ENCODE measurements at places on chromosomes 16 and 17.

DNA sequence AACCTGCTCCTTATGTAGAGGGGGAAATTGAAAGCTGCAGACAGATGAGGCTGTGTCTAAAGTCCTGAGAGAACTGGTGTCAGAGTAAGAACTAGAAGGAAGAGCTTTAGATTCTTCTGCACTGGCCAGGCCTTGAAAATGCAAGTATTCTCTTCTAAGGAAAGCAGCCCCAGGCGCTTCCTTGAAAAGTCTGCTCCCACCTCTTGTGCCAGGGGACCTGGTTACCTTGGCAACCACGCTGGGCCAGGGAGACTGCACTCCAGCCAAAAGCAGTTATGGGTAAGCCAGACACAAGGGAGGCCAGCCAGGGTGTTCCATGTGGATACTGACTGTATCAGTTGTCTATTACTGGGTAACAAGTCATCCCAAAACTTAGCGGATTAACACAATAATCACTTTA is 228.6 kb upstream of the SDK2 start:
- no peak for DNase-seq

DNA sequence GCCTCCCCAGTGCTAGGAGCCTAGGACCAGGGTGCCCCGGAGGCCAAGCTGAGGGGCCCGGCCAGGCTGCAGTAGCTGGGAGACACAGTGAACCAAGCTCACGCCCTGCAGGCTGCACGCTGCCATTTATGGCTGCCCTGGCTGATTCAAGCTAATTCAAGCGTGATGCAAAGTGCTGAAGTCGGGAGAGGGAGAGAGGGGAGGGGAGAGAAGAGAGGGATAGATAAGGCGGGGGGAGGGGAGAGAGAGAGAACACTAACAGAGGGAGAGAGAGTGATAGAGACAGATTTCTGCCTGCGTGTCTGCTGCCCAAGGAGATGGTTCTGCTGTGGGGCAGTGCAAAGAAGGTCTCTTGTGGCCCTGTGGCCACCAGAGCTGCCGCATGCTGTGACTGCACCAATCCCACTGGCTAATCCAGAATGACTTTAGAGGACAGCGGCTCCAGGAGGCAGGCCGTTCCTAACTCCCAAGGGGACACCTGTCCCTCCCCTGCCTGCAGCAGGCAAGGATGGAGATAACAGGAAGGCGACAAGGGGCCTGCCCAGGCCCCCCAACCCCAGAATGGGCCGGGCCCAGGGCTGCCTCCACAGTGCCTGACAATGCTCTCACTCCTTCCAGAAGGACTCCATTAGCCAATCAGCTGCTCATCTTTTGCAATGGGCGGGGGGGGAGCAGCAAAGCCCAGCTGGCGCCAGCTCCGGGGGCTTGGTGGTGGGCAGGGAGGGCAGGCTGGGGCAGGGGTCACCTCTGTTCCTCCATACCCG is 12.9 kb downstream of the MXRA7 start:
- no peak for DNase-seq

- DNase-seq, result no peak
These were observed 182.7 kb downstream of the TMEM132E start for GRCh38 chr17:34762078-34762477.

DNA sequence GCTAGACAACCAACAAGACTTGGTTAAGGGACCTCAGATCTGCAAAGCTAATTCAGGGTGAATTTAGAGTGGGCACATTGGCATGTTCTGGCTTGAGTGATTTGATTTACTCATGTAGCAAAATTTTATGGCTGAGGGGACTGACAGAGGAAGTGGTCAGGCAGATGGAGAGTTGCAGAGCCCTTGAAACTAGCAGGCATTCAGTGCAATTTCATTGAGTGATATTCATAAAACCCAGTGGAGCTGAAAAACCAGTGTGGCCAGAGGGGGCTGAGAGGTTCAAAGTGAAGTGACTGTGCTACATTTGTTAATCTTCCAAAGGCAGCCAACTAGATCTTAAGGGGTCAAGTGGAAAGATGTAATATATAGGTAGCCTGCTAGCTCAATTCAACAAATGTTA is 2.2 kb upstream of the TMEM94 start:
- no peak for DNase-seq

- no peak for DNase-seq
These were observed 25.8 kb downstream of the POLR2A start for GRCh38 chr17:7509937-7510336.

- DNase-seq, result no peak
These were observed 7.7 kb upstream of the KRTAP17-1 start for GRCh38 chr17:41322903-41323895.

GRCh38 chr17:34024806-34025551 is 230.1 kb upstream of the CCL2 start:
- no peak for DNase-seq

GRCh38 chr17:43994272-43995149 is 9.9 kb upstream of the NAGS start:
- DNase-seq, result peak; percentile 37

- DNase-seq, result no peak
These were observed 214.0 kb downstream of the CPPED1 start for GRCh38 chr16:12589676-12590075.

DNA sequence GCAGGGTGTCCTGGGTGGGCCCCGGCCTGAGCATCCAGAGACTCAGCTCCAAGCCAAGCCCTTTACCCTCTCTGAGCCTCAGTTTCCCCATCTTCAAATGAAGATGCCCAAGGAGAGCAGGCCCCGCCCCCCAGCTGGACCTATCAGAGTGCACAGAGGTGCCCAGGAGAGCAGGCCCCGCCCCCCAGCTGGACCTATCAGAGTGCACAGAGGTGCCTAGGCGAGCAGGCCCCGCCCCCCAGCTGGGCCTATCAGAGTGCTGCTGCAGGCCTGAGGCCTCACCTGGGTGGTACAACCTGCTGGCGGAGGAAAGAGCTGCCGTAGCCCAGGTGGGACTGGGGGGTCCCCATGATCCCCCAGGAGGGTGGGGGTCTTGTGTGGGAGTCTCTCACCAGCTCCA is 3.4 kb upstream of the SSTR5 start:
- DNase-seq, result no peak

DNA sequence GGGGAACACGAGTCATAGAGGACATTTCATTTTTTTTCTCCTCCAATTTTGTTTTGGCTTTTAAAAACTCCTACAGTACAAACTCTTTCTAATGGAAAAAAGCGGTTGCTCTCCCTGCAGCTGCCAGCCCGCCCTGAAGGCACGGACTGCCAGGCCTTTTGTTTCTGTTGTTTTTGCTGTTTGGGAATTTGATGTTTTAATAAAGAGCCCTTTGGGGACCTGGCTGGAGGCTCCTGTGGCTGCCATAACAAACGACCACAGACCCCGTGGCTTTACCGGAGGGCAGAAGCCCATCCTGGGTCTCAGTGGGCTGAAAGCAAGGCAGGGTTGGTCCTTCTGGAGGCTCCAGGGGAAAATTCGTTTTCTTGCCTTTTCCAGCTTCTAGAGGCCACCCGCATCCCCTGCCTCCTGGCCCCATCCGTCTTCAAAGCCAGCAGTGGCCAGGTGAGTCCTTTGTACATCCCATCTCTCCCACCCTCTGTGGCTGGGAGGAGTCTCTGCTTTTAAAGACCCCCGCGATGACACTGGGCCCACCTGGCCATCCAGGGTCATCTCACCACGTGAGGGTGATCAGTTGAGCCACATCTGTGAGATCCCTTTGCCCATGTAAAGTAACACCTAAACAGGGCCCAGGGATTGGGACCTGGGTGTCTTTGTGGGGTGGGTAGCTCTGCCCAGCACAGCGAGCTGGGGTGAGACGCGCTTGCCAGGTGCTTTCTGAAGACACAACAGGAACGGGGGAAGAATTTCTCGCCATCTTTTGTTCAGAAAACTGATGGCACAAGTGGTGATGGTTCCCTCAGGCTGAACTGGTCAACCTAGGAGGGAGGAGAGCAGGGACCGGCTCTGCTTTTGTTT is 113.9 kb downstream of the BANP start:
- no peak for DNase-seq

DNA sequence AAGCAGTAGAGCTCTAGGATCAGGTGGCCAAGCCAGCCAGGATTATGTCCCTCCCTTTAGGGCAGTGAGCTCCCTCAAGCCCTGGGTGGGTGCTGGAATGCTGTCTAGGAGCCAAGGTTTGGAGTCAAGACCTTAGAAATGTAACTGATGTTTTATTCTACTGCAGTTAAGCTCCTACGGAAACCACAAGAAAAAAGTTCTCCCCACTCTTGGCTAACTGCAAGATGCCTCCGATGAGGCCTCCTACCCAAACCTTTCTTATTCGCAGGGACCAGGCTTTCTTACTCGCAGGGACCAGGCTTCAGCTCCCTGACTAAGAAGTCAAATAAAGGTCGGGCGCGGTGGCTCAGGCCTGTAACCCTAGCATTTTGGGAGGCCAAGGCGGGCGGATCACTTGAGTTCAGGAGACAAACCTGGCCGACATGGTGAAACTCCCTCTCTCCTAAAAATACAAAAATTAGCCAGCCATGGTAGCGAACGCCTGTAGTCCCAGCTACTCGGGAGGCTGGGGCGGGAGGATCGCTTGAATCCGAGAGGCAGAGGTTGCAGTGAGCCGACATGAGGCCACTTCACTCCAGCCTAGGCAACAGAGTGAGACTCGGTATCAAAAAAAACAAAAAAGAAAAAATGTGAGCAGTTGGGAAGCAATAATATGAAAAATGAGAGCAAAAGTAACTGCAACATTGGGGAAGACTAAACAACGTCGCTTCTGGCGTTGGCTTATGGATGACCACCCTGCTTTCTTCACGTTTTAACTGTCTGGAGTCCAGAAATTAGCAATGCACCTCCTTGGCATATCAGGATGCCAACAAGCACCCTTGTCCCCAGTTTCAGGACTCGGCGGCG is 31.7 kb upstream of the ARL4D start:
- DNase-seq, result no peak

DNA sequence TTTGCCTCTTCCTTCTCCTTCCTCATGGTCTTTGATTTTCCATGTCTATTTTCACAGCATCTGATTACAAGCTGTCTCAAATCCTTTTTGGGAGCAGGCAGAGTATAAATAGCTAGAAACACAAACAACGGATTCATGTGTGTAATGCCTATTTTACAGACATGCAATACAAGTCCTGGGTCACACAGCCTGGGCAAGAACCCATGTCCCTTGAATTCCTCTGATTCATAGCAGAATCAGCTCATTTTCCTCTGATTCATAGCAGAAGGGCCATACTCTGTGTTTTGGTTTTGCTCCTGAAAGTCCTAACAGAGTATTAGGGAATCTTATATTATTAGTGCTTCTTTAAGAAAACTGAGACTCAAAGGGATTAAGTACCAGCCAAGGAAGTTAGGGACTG is 71.3 kb downstream of the IRX5 start:
- DNase-seq, result no peak

DNA sequence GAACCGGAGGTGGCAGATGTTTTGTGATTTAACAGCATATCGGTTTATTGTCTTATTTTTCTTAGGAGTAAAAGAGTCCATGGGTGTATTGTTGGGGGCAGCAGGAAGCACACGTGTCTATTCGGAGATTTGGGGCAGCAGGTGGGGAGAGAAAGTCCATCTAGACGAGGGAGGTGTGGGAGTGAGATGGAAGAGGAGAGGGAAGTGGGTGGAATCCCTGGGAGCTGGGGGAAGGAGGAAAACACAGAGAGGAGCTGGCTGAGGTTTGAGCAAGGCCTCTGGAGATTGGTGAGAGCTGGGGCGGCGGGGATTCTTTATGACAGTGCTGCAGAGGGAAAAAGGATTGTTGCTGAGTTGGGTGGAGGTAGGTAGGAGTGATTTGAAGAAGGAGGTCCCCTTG is 72.1 kb downstream of the PRKCB start:
- no peak for DNase-seq

DNA sequence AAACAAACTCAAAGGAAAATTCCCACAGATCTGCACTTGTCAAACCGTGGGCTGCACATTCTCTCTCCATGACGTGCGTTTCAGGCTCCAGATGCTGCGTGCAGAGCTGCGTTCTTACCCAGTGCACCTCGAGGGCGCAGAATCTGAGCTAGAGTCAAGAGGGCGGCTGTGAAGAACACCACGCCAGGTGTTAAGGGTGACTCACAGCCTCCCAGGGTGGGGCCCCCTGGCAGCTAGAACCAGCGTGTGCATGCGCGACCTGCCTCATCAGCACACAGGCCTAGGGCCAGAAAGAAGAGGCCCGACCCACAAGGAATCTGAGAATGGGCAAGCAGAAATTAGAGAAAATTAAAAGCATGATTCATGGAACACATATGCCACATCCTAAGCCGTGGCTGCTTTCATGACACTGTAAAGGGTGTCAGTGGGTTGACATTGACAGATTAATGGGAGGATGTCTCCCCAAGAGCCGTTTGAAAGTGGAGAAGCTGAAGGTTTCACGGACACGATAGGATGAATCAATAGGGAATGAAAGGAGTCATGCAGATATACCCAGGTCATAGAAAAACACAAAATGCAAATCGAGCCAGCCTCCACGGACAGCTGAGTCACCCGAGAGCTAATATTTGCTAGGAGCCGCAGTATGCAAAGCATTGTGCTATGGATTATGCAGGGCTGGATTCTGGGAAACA is 29.0 kb downstream of the MARCHF10 start:
- DNase-seq, result no peak

DNA sequence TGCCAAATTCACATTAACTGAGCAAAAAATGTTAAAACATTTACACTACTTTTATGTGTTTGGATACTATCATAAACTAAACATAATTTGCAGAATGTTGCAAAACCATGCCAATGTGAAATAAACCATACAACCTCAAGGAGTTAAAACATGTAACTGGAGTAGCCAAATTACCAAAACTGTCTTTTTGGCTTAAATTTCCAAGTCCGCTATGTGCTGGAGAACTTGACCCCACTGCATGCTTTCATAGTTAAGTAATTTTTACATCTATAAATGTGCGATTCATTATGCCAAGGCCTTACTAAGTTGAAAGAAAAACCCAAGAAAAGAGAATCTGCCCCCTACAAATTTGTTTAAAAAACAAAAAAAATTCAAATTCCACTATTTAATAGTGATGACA is 28.2 kb downstream of the BRD7 start:
- DNase-seq, result no peak

- DNase-seq, result no peak
These were observed 15.3 kb upstream of the IL21R start for GRCh38 chr16:27386674-27387073.

- DNase-seq, result no peak
These were observed 232.4 kb downstream of the CBLN1 start for GRCh38 chr16:49049191-49049590.

DNA sequence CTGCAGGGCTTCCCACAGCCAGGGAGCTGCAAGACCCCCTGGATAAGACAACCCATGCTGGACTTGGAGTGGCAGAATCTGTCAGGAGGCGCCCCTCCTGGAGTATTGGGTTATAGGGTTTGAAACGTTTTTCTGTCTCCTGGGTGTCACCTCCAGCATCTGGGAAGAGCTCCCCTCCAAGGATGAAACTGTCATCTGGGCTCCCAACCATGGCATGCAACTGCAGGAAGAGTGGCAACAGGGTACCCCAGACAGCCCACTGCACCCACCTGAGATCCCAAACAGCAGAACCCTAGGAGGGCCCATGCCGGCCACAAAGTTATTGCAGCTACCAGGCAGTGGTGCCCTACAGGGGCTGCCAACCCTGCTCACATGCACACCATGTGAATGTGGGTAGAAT is 636 bp upstream of the GSG1L start:
- no peak for DNase-seq
